T-cell (primary cell): ENCODE measurements at places on chromosomes 1 and 21.

- DNase-seq = no peak
Observed at GRCh38 chr1:228304766-228305395, 97.0 kb downstream of the OBSCN start.

GRCh38 chr1:108533351-108534083 is 26.4 kb upstream of the EEIG2 start:
- DNase-seq = no peak

DNA sequence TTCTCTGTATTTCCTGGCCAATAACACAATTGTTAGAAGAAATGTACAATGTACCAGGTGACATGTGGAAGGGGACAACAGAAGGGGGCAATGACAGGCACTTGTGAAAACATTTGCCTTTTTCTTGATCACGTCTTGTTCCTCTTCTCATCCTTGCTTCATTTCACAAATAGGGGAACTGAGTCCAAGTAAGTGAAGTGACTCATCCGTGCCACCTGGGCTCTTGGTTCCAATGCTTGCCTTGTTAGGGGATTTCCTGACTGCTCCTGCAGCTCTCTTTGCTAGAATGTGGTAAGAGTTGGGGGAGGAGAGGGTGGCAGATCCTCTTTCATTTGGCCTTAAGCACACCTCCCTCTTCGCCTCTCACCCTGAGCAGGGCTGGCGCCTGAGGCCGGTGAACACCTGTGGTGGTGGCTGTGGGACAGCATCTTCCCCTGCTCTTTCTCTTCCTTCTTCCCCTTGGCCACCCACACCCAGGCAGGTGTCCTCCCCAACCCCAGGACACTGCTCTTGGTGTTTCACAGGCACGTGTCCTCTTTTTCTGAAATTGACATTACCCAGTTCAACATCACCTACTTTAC is 2.2 kb upstream of the RHEX start:
- DNase-seq = peak; percentile 13

GRCh38 chr1:230308039-230308438 is 118.1 kb downstream of the PGBD5 start:
- DNase-seq = no peak

DNA sequence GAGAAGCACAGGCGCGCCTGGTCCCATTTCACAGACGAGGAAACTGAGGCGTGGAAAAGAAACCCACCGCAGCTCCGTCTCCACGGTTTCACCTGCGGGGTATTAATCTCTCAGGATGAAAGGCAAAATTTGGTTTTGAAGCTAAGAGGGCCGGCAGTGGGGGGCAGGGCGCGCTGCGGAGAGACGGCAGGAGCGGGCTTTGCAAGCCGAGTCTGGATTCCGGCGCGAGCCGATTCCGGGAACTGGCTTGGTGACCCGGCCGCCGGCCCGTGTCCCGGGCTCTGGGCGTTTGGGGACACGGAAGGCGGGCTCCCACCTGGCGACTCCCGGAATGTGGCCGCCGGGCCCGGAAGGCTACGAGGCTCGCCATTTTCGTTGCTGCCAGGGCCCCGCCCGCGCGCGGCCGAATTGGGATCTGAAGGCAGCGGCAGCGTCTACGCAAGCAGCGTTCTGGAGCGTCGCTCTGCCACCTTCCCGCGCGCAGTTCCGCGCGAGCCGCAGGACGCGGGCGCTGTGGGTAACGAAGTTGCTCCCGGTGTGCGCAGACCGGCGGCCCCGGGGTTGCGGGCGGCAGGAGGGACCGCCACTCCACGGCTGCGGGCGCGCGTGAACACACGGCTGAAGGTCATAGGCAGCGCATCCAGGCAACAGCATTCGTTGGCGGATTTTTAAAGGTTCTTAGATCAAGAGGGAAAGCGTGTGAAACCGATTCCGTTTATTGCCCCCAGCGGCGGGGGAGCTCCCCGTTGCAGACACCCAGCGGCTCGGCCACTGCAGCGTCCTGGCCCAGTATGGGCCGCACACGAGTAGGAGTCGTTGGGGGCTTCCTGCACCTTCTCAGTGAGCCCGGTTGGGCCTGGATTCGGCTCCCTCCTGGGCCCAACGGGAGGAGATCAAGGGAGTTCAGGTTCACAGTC is 5.4 kb upstream of the PRDM16 start:
- no peak for DNase-seq

DNA sequence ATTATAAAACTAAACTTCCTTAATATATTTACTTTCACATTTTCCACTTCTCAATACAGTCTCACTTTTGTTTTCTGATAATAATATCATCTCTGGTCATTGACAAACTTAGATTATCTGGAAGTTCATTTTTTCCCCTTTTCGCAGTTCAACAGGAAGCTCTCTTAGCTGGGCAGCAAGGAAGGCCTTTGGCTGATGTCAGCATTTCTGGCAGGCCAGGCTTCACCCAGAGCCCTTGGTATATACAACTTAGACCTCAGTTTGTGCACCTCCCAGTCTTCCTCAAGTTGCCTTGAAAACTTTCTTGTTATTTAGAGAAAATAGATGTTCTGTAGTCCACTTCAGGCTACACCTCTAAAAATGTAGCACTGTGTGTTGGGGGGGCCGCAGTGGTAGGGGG is 1103.6 kb downstream of the AMY1C start:
- DNase-seq = no peak

DNA sequence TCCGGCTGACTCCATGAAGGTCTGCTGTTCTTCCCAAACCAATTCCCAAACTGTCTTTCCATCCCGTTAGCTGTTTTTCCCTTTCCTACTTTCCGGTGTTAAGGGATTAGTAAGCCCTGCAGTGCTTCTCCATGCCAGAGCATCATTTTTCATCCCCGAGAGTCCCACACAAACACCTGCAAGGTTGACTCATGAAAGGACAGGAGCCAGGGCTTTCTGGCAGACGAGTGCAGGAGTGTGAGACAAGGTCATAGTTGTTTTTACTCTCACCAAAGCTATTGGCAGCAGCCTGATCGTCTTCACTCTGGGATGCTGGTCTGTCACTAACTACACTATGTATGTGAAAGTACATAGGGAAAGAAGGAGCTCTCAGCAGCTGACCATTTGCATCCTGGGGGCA is 10.2 kb upstream of the BECN2 start:
- DNase-seq = no peak

DNA sequence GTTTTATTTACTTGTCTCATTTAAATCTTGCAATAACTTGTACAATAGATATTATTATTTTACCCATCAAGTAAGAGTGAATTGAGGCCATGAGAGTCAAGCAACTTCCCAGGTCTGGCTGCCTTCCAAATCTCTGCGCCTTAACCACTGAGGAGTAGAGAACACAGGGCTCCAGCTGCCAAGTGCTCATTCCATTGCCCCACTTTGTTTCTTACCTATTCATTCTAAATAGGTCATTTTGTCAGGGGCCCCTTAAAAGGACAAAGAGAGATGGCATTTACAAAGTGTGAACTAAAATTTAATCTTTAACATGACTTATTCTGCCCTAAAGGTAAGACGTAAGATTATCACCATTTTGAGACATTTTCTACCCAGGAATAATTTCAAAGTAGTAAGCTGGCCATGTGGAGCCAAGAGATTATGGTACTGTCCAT is 3.5 kb downstream of the PPP1R15B start:
- DNase-seq = peak; percentile 12

GRCh38 chr1:184838504-184838951 is 83.9 kb upstream of the EDEM3 start:
- DNase-seq = no peak

DNA sequence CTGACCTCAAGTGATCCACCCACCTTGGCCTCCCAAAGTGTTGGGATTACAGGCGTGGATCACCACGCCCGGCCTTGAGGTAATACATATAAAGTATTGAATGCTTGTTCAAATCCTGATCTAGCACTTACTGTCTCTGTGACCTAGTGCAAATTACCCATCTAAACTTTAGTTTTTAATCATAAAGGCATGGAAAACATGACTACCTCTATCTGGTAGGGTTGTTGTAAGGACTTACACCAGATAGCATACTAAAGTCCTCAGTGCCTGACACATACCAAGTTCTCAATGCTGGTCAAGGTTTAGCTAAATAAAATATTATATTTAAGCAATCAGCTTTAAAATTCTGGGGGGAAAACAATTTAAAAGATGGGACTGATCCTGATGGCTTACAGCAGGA is 38.3 kb downstream of the RAB3GAP2 start:
- DNase-seq = no peak

GRCh38 chr1:2312160-2312514 is 79.2 kb downstream of the MORN1 start:
- DNase-seq = no peak

DNA sequence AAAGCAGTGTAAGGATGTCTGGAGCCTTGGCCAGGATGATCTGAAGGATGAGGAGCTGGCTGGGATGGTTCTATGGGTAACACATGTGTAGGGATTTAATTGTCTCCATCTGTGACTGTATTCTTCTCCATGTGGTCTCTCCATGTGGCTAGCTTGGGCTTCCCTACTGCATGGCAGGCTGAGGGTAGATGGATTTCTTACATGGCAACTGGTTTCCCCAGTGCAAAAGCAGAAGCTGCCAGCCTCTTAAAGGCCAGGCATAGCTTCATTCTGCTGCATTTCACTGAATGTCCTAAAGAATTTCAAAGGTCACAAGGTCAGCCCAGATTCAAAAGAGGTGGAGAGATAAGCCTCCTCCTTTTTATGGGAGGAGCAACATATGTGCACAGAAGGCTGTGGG is 61.7 kb downstream of the XCL2 start:
- DNase-seq = no peak

DNA sequence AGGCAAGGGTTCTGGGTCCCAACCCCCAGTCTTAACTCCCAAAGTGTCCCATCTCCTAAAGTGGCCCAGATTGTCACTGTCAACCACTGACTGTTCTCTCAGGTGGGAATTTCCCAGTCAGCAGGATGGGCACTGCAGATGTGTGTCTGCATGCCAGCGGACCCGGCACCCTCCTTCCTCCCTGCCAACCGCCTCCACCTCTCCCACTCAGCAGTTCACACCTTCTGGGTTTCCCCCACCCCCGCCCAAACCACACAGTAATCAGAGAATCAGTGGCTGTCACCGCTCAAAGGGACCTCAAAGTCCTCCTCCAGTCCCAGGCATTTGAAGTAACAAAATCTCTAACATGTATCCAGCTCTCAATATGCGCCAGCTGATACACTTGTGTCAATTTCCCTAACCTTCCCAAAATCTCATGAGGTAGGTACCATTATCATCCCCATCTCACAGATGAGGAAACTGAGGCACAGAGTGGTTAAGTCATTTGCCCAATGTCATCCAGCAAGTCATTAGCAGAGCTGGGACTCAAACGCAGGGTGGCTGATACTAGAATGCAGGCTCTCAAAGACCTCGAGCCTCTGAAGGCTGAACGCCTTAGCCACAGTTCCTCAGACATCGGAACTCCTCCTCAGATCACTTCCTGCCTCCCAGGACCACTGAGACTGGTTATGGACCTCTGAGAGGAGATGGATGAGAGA is 4.8 kb downstream of the RUNX3 start:
- DNase-seq = peak; percentile 90

GRCh38 chr1:28501925-28502324 is 3.9 kb upstream of the RCC1 start:
- no peak for DNase-seq

GRCh38 chr1:6667139-6667538 is 34.5 kb downstream of the DNAJC11 start:
- no peak for DNase-seq
